Stomach (tissue), 19 donors: ENCODE measurements at places on chromosomes 12 and 14. TPM values are rescaled to one million over a fixed set of nuclear protein-coding genes. Genes with fewer than 3 reads are reported as not detected.
A peak's percentile ranks its signal among the peaks of the same experiment; 100 is the strongest.

DNA sequence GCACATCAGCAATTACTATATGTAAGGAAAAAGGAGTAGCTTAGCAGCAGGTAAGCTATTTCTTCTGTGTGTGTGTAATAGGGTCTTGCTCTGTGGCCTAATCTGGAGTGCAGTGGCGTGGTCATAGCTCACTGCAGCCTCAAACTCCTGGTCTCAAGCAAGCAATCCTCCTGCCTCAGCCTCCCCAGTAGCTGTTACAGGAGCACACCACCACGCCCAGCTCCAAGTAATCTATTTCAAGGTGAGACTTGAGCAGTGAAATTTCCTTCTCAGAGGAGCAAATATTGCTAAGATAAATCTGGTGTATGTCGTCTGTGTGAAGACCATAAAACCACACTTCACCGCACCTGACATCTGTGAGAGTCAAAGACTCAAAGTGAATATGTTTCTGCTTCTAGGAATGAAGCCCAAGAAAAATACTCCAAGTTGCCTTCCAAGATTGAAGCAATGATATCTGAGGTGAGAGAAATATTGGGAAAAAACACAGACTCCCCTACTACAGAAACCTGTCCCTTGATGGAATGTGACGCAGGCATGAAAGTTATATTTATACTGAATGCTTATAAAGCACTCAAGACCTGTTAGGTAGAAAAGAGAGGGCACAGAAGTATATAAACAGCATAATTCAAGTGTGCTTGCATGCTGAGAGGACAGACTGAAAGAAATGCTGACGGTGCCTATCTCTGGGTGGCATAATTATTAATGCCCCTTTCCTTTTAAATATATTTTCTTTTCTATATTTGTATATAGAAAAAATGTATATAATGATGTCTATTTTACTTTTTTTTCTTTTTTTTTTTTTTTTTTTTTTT, 2.5 kb upstream of the SELPLG start:
- DNase-seq: no peak
- peaks cover 7% of the 10 kb centered on the region for H3K27me3 ChIP-seq
- H3K4me1 ChIP-seq: peaks cover 48% of the 10 kb centered on the region
- no peak overlapping the region for H3K27ac ChIP-seq

DNA sequence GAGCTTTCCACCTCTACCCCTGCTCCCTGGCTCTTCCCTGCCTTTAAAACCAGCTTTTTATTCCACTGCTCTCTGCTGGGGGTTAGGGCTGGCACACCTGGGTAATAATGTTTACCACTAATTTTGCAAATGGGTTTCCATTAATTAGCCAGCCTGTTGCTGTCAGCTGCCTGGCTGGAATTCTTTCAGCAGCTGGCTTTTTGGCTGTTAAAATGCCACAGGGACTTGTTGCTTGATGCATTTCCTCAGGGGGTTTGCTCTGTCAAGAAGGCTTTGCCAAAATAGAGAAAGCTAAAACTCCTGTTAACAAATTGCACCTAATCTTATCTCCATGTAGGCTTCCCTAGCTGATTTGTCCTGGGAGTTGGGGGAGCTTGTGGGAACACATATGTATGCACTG, 51.8 kb upstream of the PSMC1 start:
- no peak overlapping the region for H3K27ac ChIP-seq
- no peak overlapping the region for H3K4me3 ChIP-seq

DNA sequence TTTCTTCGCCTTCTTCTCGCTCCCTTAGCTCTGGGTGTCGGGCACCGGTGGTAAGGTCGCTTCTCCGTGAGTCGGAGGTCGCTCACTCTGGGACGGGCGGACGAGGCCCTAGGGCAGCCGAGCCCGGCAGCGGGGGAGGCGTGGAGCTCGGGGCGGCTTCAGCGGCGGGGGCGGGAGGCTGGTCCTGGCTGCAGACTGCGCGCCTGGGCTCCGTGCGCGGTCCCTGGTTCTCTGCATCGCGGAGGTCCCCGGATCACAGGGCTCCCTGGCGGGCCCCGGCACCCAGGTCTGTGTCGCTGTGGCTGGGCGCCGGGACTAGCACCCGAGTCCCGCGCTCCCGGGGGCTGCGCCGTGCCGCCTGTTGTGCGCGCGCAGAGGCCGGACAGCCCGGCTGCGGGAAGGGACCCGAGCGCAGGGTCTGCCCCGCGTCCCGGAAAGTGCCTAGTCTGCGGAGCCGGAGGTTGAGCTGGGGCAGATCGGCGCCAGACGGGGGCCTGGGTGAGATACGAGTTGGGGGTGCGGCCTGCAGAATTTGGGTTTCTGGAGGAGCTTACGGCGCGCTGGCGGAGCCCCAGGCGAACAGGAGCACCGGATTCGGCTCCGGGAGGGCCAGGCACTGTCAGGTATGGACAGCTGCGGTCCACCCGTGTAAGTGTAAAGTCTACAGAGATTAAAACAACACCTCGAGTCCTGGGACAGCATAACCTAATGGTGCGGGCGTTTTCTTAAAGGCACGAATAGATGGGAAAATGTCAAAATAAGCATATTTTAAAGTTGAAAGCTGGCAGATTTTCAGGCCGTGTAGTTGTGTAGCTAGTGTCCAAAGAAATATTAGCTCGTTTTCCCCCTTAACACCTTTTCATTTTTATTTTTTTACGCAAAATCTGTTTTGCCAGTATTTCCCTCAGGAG, 713 bp downstream of the FRMD6 start:
- no peaks in the 10 kb centered on the region for H3K27me3 ChIP-seq
- peak overlapping the region; percentile 96 for H3K27ac ChIP-seq
- DNase-seq: peak; percentile 38
- no peaks in the 10 kb centered on the region for H3K36me3 ChIP-seq
- peaks cover 4% of the 10 kb centered on the region for H3K4me1 ChIP-seq
- H3K4me3 ChIP-seq: peak overlapping the region; percentile 87

EP400 gene
- 24.5 TPM for total RNA-seq

DNA sequence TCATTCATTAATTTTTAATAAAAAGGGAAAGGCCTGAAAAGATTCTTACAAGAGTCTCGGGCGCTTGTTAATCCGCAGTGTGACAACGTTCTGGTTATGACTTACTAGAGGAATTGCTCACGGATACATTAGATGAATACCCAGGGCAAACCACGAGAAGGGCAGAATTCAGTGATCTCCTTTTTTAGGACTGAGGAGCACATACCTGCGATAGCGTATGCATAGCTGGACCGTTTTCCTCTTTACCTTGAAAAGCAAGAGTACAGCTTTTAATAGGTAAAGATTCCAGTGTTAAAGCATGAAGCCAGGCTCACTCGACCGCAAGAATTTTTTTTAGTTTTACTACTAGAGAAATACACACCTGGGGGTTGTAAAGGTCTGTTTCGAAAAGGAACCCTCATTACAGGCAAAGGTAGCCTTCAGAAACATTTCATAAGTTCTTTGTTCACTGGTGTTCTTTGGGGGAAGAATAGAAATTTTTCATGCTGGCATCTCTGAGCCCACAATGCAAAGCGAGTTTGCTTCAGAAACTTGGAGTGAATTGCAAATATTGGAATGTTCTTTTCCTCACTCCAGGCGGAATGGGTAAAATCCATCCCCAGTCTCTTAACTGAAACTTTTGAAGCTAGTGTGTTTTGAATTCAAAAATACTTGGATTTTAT, 953 bp downstream of the MAPK1IP1L start:
- H3K4me1 ChIP-seq: peaks cover 44% of the 10 kb centered on the region
- peak overlapping the region; percentile 100 for H3K27ac ChIP-seq
- DNase-seq: peak; percentile 55
- H3K4me3 ChIP-seq: peak overlapping the region; percentile 96
- no peaks in the 10 kb centered on the region for H3K27me3 ChIP-seq

DNA sequence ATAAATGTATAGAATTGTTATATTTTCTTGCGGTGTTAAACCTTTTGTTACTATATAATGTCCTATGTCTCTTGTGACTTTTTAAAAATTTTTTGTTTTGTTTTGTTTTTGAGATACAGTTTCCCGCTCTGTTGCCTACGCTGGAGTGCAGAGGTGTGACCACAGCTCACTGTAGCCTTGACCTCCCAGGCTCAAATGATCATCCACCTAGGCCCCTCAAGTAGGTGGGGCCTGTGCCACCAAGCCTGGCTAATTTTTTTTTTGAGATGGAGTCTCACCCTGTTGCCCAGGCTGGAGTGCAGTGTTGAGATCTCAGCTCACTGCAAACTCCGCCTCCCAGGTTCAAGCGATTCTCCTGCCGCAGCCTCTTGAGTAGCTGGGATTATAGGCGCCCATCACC, 26.5 kb upstream of the RCOR1 start:
- H3K4me1 ChIP-seq: peaks cover 14% of the 10 kb centered on the region
- H3K27ac ChIP-seq: no peak overlapping the region
- DNase-seq: no peak
- no peaks in the 10 kb centered on the region for H3K27me3 ChIP-seq

KIAA0586 gene
- 12.5 TPM for total RNA-seq

GRCh38 chr12:62670986-62671720, 204.5 kb downstream of the MON2 start:
- DNase-seq: no peak
- no peak overlapping the region for H3K4me3 ChIP-seq
- peaks cover under 1% of the 10 kb centered on the region for H3K36me3 ChIP-seq
- H3K4me1 ChIP-seq: no peaks in the 10 kb centered on the region

CCDC198 gene
- total RNA-seq: 1.3 TPM

IL26 gene
- total RNA-seq: not detected

- no peak overlapping the region for H3K27ac ChIP-seq
- H3K4me3 ChIP-seq: no peak overlapping the region
- no peaks in the 10 kb centered on the region for H3K4me1 ChIP-seq
- no peaks in the 10 kb centered on the region for H3K27me3 ChIP-seq
- no peak for DNase-seq
Measured at GRCh38 chr12:9784326-9784725, 23.6 kb upstream of the CD69 start.

KLRC4 gene
- not detected for total RNA-seq

GRCh38 chr12:20099395-20100183, 268.7 kb upstream of the PDE3A start:
- no peaks in the 10 kb centered on the region for H3K4me1 ChIP-seq
- no peak overlapping the region for H3K27ac ChIP-seq
- DNase-seq: no peak
- H3K4me3 ChIP-seq: no peak overlapping the region
- peaks cover 7% of the 10 kb centered on the region for H3K27me3 ChIP-seq
